ENCODE measurements at places on chromosomes 2 and 18. TPM values are rescaled to one million over a fixed set of nuclear protein-coding genes. Genes with fewer than 3 reads are reported as not detected.

CYBRD1 gene
- total RNA-seq: 2.7 TPM

IL36B gene
- not detected for total RNA-seq

GPR39 gene
- not detected for total RNA-seq

CIAO1 gene
- total RNA-seq: 67.7 TPM

LRRC30 gene
- total RNA-seq: not detected

Data from T-helper 2 cell treated with Interferon-gamma antibody and Interleukin-4, amounts not matched to agents 100 ng/mL and 5 ng/mL, for 36 hours (primary cell).